ENCODE measurements at places on chromosomes 1 and 21.

DNA sequence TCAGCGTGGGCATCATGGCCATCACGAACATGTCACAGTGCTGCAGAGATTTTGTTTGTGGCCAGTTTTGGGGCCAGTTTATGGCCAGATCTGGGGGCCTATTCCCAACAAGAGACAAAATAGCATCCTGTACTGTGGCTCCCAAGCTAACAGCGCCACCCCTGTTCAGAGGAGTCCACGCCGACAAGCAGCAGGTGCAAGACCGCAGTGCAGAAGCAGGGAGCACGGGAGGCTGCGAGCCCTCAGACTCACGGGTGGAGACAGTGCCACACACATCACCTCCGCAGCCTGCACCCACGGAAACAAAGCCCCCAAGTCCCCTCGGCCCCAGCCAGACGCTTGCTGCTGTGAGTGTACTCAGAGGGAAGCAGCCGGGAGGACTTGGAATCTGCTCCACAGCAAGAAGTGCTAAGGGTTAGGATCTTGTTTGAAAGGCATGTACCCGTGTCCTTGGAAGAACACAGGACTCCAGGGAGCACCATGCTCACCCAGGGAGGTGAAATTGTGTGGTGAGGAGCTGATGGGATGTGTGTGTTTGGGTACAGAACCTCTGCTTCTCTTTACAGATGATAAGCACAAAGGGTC is 7.1 kb downstream of the TCP10L start:
- peak overlapping the region; percentile 25 for H3K4me3 ChIP-seq
- peak; percentile 22 for DNase-seq
- no peak overlapping the region for H3K27ac ChIP-seq
- H3K27me3 ChIP-seq = peaks cover 10% of the 10 kb centered on the region
- H3K36me3 ChIP-seq = peaks cover 3% of the 10 kb centered on the region

DNA sequence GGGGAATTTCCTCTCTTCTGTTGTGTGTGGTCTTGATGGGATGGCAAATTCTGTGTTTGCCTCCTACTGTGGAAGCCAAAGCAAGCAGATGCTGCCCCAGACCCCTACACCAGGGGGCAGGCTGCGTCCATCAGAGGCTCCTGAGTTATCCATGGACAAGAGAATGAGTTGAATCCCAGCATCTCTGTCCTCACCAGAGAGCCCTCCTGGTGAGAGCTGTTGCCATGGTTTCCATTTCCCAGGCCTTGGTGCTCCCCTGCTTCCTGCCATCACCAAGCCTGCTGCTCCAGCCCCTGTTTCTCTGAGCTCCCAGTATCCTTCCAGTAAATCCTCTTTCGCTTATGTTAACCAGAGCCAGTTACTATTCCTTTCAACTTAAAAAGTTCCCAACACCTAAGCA is 20.4 kb upstream of the GNG12 start:
- no peaks in the 10 kb centered on the region for H3K4me1 ChIP-seq
- H3K27me3 ChIP-seq = peaks cover 32% of the 10 kb centered on the region
- no peak for DNase-seq

- H3K27me3 ChIP-seq = no peaks in the 10 kb centered on the region
- no peak overlapping the region for H3K4me3 ChIP-seq
- DNase-seq = no peak
- no peaks in the 10 kb centered on the region for H3K4me1 ChIP-seq
- H3K36me3 ChIP-seq = peaks cover 3% of the 10 kb centered on the region
- no peak overlapping the region for H3K27ac ChIP-seq
Observed at GRCh38 chr1:67479146-67479891, 49.1 kb upstream of the SERBP1 start.

GRCh38 chr1:111463029-111463683 is 10.6 kb upstream of the C1orf162 start:
- no peak overlapping the region for H3K4me3 ChIP-seq
- H3K36me3 ChIP-seq = peaks cover 41% of the 10 kb centered on the region
- peaks cover 6% of the 10 kb centered on the region for H3K4me1 ChIP-seq
- no peak for DNase-seq
- no peaks in the 10 kb centered on the region for H3K27me3 ChIP-seq

GRCh38 chr1:158930504-158930903 is 848 bp upstream of the PYHIN1 start:
- H3K27ac ChIP-seq = peak overlapping the region; percentile 77
- peaks cover 26% of the 10 kb centered on the region for H3K36me3 ChIP-seq
- DNase-seq = peak; percentile 42

DNA sequence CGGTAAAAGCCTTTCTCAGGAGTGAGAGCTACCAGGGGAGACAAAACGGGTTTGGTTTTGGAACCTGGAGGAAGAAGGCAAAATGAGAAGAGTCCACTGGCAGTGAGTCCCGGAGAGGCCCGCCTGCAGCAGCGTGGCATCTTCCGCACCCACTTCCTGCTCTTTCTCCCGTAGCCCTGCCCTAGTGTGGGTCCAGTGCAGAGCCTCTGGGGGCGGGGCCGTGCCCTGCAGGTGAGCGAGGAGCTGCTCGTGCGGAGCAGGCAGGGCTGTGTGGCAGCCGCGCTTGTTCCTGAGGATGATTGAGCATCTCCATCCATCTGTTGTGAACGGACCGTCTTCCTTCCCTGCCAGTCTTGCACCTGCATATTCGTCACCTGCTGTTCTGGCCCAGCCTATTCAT is 66.5 kb downstream of the PEX14 start:
- H3K4me3 ChIP-seq = no peak overlapping the region
- H3K27ac ChIP-seq = no peak overlapping the region
- no peaks in the 10 kb centered on the region for H3K27me3 ChIP-seq
- no peak for DNase-seq
- peaks cover 19% of the 10 kb centered on the region for H3K4me1 ChIP-seq

DNA sequence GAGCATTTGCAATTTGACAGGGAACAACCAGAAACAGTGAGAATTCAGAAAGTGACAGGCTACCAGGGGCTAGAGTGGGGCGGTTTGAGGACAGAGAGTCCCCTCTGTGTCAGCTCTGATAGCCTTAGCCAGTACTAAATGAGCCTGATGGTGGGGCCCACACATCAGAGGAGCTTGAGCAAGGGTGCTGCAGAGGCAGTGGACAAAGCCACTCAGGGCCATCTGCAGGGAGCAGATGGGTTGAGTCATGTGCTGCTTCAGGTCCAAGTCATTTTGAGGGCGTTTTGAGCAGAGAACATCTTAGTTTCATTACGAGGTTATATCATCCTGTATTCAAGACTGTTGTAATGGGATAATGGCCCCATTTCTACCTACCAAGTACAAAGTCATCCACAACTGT is 7.7 kb downstream of the LRRC52 start:
- H3K4me1 ChIP-seq = no peaks in the 10 kb centered on the region
- no peak for DNase-seq
- no peak overlapping the region for H3K27ac ChIP-seq
- H3K27me3 ChIP-seq = peaks cover 65% of the 10 kb centered on the region
- H3K4me3 ChIP-seq = no peak overlapping the region

DNA sequence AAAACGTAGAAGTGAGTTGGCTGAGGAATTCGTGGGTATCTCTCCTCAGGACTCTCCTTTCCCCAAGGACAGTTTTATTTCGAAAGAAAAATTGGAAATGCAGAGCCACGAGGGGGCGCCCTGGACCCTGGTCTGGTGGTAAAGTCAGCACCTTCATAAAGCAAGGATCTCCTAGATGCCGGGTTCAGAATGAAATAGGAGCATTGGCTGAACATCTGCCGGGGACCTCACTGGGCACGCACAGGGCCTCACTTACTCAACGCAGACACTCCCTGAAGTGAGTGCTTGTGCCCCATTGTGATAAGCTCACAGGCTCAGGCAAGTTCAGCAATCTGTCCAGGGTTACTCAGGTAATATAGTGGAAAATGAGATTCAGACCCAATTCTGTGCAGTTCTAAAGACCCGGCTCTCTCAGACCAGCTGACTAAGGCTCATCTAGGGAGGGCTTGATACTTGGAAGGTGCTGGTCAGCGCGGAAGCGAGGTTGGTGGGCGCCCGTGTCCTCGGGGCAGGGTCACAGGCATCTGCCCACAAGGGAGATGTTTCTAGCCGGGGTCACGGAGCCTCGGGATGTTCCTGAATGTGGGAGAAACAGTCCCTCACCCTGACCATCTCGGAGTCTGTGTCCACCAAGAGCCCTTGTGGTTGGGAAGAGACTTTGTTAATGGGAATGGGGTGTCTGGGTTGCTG is 55.7 kb upstream of the ETV3 start:
- H3K36me3 ChIP-seq = no peaks in the 10 kb centered on the region
- H3K27ac ChIP-seq = no peak overlapping the region
- H3K4me3 ChIP-seq = no peak overlapping the region
- DNase-seq = no peak

DNA sequence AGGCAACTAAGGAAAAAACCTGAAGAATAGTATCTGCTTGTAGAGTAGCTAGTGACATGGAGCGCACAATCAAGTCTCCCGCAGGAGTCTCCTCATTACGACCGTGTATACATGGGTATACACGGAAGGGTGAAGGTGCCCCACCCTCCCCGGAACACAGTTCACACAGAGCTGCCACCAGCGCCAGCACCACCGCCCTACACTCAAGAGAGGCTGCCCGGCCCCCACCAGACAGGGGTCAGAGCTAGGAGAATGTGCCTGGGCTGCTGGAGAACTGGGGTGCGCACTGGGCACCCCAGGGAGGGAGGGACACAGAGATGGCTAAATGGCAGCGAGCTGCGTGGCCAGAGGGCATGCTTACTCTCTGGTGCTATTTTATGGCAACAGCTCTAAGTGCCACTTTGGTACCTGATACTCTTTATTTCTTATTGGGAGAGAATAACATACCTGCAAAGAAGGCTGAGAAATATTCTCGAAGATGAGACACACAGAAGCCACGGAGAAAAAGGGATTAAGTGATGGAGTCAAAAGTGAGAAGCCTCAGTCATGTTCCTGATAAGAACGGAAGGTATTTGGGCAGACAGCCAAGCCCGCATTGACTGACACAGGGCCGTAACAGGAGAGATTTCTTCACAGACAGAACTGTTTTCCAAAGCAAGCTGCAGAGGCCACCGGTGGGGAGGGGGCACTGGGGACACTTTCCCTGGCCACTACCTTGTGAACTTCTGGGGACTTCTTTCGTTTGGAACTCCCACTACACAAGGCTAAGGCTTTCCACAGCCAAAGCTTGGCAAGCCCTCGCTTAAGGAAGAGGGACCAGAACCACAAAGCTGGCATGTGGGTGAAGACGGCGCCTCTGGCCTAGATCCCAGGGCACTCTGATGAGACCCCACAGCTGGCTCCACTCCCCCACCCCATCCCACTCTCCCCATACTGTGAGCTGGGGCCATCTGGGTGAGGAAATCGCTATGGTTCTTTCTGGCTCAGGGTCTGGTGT is 108.0 kb downstream of the PGBD5 start:
- H3K4me3 ChIP-seq = no peak overlapping the region
- no peak for DNase-seq
- peaks cover 2% of the 10 kb centered on the region for H3K27me3 ChIP-seq
- no peaks in the 10 kb centered on the region for H3K4me1 ChIP-seq

GRCh38 chr21:35257413-35257812 is 208.3 kb upstream of the RUNX1 start:
- no peaks in the 10 kb centered on the region for H3K27me3 ChIP-seq
- peaks cover 3% of the 10 kb centered on the region for H3K4me1 ChIP-seq
- no peak for DNase-seq
- H3K4me3 ChIP-seq = no peak overlapping the region

DNA sequence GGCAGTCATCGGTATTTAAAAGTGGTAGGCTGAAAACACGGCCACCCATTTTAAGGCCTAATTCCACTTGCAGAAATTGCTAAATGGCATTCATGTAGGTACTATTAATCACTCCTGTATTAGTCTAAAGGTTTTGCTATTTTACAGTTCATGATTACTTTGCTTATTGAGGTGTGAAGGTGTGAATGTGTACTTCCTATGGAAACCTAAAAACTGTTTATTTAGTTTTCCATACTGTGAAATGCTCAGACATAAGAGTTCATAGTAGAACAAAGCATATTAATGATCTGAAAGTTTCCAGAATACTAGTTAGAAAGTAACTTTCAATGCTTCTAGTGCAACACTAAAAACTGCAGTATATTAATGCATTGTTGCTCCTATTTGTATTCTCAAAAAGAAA is 69.8 kb downstream of the ITGB3BP start:
- no peak overlapping the region for H3K4me3 ChIP-seq
- H3K27me3 ChIP-seq = no peaks in the 10 kb centered on the region
- H3K36me3 ChIP-seq = peaks cover 3% of the 10 kb centered on the region
- H3K27ac ChIP-seq = no peak overlapping the region
- no peaks in the 10 kb centered on the region for H3K4me1 ChIP-seq
- no peak for DNase-seq

DNA sequence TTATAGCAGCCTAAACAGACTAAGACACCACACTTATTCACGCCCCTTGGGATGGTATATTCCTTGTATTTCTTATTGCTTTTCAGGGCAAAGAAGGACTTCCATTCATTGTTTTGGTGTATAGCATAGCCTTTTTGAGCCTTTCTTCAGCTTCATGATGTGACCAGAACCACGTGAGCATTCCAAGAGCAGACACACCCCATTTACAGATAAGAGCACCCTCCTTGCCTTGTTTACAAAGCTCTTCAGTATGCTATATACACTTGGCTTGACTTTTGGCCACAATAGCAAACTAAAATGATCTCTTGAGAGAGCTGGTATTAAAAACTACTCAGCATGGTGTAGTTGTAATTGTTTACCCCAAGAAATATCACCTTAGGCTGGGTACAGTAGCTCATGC is 78.7 kb downstream of the PIK3R3 start:
- no peak for DNase-seq
- no peaks in the 10 kb centered on the region for H3K27me3 ChIP-seq
- no peak overlapping the region for H3K4me3 ChIP-seq
- H3K4me1 ChIP-seq = no peaks in the 10 kb centered on the region
- H3K36me3 ChIP-seq = peaks cover 7% of the 10 kb centered on the region

DNA sequence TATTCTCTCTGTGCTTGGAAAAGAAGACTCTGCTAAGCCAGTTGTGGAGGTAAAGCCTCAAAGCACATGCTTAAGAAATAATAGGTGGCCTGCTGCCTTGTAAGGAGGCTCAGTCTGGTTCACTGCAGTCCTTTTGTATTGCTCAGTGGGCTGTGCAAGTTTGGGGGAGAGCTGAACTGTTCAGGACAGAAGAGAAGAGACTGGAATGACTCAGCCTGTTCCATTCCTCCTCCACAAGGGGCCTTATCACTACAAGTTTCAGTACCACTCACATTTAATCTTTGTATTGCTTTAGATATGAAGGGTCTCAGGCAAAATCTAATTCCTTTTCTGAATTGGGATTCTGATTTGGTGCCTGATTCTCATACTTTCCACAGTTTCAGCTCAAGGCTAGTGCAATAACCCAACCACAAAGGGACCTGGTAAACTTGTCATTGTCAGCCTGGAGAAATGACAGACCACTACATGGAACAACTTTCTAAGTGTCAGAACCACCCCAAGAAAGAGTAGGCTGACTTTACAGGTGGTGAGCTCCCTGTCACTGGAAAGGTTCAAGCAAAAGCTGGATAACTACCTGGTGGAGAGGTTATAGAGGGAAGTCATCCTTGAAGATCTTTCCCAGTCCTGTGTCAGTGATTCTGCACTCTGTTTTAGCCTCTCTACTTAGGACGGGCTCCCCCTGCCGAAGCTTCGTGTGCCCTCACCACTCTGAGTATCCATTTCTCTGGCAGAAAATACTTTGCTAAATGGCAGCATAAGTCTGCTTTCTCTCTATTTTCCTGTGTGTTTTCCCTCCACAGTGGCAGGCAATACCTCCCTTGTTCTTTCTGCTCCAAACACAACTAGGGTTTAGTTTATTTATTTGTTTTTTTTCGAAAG is 162.9 kb upstream of the GJB5 start:
- no peaks in the 10 kb centered on the region for H3K36me3 ChIP-seq
- DNase-seq = no peak
- H3K4me1 ChIP-seq = no peaks in the 10 kb centered on the region
- no peak overlapping the region for H3K27ac ChIP-seq

GRCh38 chr1:83849191-83850061 is 149.5 kb downstream of the TTLL7 start:
- no peaks in the 10 kb centered on the region for H3K36me3 ChIP-seq
- H3K27ac ChIP-seq = no peak overlapping the region
- no peak overlapping the region for H3K4me3 ChIP-seq
- no peak for DNase-seq
- H3K4me1 ChIP-seq = no peaks in the 10 kb centered on the region
- peaks cover 24% of the 10 kb centered on the region for H3K27me3 ChIP-seq

Data from effector memory CD8-positive, alpha-beta T cell (primary cell).